ENCODE measurements at places on chromosomes 7 and 10.
A peak's percentile ranks its signal among the peaks of the same experiment; 100 is the strongest.

DNA sequence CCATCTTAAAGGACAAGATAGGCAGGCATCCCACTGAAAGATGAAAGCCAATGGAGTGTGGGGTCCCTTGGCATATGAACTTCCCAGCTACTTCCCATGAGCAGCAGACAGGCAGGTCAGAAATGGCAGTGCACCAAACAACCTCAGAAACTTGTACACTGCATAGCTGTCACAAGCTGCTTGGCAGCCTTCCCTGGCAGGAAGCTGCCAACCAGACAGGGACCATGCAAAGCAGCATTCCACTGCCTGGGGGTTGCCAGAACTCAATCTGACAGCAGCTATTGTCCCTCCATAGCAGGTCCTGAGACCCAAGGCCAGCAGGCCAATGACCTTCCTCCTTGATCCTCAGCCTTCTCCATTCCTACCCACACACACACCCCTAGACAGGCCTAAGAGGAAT, 139.5 kb downstream of the PLCE1 start:
- DNase-seq: peak; percentile 92

DNA sequence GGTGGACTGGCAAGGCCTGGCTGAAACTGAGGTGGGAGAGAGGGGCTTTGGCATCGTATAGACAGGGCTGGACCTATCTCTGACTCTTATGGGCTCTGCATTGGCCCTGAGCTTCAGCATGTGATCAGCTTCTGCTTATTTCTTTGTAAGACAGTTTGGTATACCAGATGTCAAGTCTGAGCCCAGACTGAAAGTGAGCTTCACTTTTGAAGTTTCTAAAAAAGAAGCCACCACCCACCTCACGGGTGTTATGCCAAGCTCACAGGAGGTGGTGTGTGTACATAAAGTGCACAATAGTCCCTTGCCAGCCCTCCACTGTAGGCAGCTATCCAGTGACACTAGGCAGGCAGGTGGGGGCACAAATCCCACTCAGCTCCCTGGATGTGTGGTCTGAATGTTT, 68.7 kb upstream of the SEPHS1 start:
- DNase-seq: no peak

GRCh38 chr10:34859170-34859569, 44.1 kb upstream of the PARD3 start:
- no peak for DNase-seq

DNA sequence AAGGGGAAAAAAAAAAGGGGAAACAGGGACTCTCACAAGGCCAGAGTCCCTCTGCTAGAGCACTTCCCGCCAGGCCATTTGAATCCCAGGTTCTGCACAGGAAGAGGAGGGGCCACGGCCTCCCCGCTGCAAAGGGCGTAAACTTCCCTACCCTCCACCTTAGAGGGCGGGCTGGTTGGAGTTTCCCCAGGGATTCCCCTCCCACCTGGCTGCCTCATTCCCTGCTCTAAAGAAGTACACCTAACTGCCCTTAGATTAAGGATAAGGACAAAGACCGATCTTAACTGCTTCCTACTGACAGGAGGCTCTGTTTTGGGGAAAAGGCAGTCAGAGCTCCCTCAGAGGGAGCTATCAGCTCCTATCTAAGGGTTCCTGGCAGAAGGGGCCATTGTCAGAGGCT, 102.0 kb upstream of the ARMC3 start:
- DNase-seq: no peak

DNA sequence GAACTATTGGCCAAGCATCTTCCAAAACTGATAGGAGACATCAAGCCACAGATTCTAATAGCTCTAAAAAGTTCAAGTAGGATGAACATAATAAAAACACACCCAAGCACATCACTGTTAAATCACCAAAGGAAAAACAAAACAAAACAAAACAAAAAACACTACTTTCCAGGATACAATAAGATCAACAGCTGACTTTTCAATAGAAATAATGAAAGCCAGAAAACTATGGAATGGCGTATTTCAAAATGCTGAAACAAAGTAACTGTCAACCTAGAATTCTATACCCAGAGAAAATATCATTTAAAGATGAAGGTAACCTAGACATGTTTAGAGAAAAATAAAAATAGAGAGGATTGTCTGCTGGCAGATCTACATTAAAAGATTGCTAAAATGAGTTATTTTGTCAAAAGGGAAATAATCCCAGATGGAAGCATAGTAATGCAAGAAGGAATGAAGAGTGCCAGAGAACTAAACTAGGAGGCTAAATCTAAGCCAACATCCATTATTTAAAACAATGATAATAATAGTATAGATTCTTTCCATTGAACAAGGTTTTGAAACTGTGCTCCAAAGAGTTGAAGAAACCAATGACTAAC, 13.9 kb downstream of the TUBAL3 start:
- DNase-seq: no peak

DNA sequence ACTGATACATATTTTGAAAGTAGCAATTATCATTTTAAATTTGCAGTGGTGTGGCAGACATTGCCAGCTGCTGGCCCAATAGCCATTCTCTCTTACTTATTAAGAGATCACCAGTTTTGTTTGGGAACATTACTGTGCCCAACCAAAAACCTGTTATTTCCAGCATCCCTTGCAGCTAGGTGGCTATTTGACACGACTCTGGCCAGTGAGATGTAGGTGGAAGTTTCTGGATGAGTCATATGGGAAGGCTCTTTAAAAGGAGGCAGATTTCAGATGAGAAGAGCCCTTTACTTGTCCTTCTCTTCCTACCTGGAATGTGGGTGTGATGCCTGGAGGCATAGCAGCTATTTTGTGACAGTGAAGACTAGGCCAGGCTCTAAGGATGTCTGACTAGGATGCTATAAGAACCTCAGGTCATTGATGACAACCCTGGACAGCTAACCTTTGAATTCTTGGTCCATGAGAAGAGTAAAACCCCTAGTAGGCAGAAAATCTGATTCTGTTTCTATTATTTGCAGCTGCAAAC, 77.9 kb downstream of the CARD11 start:
- no peak for DNase-seq

- DNase-seq: peak; percentile 87
Measured at GRCh38 chr7:116630932-116631671, 40.9 kb upstream of the MET start.

DNA sequence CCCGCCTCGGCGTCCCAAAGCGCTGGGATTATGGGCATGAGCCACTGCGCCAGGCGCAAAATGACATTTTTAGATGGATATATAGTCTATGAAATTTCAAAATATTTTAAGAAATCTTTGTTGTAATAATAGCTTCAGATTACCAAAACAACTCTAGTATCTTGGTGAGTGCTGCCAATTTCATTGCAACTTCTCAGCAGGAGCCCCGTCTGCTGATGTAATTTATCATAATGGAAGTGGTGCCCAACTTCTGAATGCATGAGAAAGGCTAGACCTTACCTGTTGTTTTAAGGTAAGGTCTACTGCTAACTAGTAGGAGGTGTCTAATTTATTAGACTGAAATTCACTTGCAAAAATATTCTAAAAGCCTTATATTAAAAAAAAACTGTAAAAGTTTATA, 20.0 kb downstream of the PDSS1 start:
- DNase-seq: no peak

DNA sequence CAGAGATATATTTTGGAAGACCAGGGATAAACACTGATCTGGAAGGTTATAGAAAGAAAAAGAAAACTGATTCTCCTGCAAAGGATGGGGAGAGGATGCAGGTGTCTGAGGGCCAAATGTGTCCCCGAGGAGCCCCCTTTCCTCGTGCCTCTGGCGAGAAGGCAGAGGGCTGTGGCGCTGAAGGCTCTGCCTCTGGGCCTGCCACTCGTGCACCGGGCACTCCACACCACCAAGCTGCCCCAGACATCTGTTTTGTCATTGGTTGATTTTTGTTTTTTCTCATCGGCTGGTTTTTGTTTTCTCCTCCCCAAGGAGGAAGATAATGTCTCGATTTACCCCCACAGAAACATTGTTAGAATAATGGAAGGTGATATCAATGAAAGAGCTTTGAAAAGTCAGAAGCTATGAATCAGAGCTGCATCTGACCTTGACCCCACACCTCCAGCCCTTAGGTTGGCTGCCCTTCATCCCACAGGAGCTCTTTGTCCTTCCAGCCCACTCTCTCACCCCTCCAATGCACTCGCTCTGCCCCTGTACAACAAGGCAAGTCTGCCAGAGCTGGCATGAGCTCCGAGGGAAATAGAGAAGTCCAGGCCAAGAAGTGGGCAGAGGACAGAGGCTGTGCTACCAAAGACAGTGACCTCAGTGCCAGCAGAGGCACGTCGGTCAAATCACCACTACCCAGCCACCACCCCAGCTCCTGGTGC, 124.8 kb downstream of the TCERG1L start:
- no peak for DNase-seq

GRCh38 chr7:4631380-4632179, 50.5 kb upstream of the FOXK1 start:
- DNase-seq: peak; percentile 68
